ENCODE measurements at places on chromosomes 12 and 14. TPM values are rescaled to one million over a fixed set of nuclear protein-coding genes. Genes with fewer than 3 reads are reported as not detected.

DNA sequence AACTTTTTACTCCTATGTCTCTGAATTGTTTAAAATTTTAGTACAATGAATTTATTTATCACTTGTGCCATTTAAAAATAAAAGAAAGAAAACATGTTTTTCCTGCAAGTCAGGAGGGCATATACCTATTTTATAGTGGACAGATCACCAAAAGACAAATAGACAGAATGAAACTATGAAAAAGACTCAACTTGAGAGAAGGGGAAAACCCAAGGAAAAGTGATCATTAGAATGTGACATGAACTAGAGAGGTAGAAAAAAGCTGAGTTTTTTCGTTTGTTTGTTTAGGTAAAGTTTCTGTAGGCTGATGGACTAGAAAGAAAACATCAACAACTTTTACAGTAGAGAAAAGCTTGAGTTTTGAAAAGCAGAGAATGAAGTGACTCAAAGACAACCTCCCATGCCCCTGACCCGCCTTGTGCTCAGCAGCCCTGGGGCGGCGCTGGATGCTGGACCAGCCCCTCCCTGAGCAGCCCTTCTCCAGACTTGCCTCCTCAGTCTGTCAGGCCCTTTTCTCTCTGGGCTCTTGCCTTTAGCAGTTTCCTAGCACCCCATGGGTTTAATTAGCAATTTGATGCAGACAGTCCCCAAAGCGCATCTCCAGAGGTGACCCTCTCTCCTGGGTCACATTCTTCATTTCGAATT, 95.1 kb upstream of the ARID2 start:
- no peak for DNase-seq

DNA sequence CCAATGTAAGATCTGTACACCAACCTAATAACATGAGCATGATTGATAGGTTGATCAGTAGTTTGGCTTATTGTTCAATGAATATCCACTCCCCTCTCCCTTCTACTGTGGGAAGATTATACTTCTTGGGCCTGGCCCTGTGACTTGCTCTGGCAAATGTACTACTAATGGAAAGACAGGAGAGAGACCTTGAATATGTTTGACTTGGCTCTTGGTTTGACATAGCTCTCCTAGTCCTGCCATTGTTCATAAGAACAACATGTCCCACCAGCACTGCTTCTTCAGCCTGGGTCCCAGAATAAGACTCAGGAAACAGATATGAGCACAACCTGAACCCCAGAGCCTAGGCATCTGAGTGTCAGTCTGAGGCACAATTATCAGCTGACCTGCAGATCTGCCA, 112.8 kb upstream of the RESF1 start:
- no peak for DNase-seq

DNA sequence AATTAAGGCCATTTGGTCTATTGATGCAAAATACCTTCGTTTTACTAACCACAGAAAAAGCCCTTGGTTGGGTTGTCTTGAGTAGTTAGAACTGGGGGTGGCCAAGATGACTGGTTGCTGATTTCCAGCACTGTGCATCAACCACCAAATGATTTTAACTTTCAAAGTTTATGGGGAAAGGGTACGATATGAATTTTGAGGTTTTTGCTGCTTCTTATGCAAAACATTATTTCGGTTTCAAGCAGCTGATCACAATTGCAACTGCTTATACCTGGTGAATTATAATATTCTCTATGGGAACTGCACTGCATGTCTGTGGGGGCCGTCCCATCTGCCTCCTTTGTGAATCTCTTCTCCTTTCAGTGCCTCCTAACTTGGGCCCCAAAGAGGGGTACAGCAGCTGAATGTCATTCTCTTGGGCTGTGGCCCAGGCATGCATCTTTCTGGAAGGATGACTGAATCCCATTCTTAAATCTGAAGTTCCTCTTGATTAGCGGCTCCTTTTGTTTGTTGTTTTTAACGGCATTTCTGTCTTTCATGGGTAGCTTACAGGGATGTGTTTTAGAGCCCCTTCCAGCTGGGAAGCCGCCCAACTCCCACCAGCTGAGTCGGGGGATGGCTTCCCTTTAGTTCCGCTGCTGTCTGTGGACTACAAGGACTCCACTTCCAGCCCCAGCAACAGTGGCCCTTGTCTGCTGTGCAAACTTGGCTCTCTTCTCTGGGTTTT, 479.8 kb downstream of the ZFP36L1 start:
- DNase-seq: no peak

GRCh38 chr14:56894591-56894991, 84.3 kb upstream of the OTX2 start:
- DNase-seq: no peak

The TMEM119 gene
- polyA plus RNA-seq: 16.7 TPM

DNA sequence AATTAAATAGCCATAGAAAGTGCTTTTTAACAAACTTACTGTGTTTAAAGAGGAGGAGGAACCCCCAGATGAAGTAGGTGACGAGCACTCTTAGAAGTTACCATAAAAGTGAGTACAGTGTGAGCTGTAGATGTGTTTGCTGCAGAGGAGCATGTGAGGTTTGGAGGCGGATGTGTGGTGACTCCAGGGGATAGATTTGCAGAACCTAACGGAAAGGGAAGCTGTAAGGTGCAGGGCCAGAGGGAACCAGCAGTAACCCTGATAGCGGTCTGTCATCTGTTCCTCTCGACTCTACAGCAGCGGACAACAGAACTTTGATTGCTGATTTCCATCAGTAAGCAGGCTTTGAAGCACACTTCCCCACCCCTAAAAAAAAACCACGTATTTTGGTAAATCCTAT, 5.2 kb downstream of the CALM1 start:
- no peak for DNase-seq

The B4GALNT1 gene
- polyA plus RNA-seq: 0.94 TPM

The CTSG gene
- 0.57 TPM for polyA plus RNA-seq

The PROX2 gene
- polyA plus RNA-seq: 3.3 TPM

- no peak for DNase-seq
Observed at GRCh38 chr14:31582836-31583452, 21.7 kb downstream of the NUBPL start.

- no peak for DNase-seq
Observed at GRCh38 chr14:78106381-78106780, 63.8 kb upstream of the NRXN3 start.

DNA sequence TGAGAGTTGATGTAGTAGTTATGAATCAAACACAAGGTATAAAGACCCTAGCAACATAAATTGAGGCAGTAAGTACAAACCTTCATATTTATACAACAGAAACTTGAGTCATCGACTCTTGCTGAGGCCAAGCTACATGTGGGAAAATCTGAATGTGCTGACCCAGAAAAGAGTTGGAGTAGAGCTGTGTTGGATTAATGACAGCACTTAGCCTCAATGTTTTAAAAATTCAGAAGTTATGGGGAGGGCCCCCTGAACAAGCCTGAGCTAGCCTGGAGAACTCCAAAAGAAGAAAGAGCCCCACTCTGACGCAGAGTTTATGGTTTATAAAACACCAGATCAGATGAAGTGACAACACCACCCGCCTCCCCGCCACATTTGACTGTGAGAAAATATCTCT, 100.0 kb downstream of the DUSP6 start:
- DNase-seq: no peak

The AKAP3 gene
- 4.7 TPM for polyA plus RNA-seq

DNA sequence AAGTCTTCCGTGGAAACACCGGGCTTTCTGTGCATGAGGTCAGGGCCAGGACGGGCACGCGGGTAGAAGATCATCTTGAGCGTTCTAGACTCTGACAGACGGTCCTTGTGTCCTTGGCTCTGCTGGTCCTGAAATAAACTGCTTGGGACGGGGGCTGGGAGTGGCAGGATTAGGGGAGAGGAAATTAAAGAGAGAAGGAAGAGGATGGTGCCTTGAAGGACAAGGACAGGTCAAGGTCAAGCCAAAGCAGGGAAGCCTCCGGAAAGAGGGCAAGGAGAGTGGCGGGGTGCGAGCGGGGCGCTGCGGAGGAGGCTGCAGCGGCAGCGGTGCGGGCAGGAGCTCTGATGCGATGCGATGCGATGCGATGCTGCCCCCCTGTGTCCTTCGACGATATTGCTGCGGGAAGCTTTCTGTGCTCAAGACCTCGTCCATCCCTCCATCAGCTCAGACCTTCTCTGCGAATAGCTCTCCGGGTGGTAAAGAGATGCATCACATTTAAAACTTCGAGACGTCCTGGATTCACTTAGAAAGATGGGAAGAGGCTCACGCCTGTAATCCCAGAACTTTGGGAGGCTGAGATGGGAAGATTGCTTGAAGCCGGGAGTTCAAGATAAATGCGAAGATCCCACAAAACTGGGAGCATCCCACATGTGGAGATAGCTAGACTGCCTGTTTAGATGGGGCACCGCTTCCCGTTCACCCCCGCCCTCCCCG, 110.1 kb upstream of the TMEM132D start:
- DNase-seq: peak; percentile 72

DNA sequence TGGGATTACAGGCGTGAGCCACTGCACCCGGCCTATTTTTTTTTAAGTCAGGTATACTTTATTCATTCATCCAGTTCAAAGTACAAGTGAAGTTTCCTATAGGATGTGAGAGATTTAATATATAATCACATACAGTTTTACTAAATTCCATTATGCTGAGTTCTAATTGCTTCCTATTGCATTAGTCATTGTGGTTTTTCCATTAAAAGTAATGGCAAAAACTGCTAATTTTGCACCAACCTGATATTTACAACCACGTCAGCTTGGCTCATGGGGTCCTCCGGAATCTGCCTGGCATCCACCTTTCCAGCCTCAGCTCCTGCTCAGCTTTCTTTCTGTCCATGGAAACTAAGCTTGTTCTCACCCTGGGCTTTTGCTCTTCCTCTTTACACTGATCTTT, 67.0 kb upstream of the CSRP2 start:
- no peak for DNase-seq

The ORMDL2 gene
- 30.2 TPM for polyA plus RNA-seq

The SMAGP gene
- 23.9 TPM for polyA plus RNA-seq

The ZBTB42 gene
- polyA plus RNA-seq: 5.4 TPM

DNA sequence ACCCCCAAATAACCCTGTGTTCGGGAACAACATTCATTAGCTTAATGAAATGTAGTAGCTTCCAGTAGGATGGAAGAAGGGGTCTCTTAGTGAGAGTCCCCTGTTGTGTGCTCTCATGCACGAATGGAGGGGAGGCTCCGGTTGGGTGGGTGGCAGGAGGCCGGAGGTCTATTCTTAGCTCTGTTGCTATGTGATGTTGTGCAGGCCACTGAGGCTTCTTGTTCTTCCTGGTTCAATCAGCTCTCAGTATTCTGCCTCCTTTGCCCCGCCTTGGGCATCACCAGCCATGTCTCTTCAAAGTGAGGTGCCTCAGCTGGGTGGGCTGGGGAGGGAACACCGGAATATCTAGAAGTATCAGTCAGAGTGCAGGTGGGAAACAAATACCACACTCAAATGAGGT, 50.8 kb downstream of the KCNA1 start:
- peak; percentile 8 for DNase-seq

DNA sequence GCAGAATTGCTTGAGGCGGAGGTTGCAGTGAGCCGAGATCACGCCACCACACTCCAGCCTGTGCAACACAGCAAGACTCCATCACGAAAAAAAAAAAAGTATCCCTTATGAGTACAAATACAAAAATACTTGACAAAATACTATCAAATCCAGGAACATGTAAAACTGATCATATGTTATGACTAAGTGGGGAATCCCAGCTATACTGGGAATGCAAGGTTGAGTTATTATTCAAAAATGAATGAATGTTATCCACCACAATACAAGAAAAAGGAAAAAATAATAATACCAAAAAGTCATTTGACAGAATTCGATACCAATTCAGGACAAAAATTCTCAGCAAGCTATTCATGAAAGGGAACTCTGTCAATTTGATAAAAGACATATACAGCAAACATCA, 32.6 kb downstream of the MOK start:
- DNase-seq: no peak

The CSRNP2 gene
- polyA plus RNA-seq: 35.3 TPM

DNA sequence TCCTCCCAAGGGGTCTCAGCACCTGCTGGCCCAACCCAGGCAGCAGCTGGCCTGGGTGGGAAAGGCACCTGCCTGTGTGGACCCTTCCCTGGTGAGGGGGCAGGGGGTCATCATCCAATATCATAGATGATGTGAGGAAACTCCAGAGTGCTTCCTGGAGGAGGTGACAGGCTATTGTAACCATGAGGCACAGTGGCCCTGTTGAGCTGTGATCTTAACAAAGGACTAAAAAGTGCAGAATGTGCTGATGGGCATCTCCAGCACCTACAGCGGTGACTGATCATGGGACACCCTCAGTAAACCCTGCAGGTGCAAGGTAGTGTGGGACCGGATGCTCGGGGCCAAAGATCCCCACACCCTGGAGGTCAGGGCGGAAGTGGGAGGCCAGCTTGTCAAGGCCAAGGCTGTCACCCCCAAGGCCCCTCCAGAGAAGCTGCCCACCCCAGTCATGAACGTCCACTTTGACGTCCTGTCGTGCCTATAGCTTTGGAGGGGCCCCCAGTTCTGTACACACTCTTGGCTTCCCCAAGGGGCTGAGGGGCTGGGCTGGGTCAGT, 7.5 kb downstream of the MMP17 start:
- no peak for DNase-seq

- DNase-seq: no peak
Observed at GRCh38 chr14:91398707-91399106, 18.9 kb downstream of the CCDC88C start.

- no peak for DNase-seq
Observed at GRCh38 chr12:47730341-47730744, 5.1 kb upstream of the ENDOU start.

DNA sequence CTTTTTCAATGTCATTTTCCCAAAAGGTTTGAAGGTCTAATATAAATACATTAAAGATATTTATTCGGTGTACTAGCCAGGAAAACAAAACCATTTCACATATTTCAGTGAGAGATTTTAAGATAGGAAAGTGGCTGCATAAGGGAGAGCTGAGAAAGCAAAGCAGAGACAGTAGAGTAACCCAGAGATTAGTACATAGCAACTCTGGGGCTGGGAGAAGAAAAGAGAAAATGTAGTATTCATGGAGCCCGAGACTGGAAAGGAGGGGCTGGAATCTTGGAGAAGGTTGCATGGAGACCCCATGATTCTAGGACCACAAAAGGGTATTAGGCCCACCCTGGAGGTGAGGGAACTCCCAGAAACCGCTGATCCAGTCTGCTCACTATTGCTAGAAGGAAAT, 236.9 kb downstream of the PAWR start:
- DNase-seq: no peak

DNA sequence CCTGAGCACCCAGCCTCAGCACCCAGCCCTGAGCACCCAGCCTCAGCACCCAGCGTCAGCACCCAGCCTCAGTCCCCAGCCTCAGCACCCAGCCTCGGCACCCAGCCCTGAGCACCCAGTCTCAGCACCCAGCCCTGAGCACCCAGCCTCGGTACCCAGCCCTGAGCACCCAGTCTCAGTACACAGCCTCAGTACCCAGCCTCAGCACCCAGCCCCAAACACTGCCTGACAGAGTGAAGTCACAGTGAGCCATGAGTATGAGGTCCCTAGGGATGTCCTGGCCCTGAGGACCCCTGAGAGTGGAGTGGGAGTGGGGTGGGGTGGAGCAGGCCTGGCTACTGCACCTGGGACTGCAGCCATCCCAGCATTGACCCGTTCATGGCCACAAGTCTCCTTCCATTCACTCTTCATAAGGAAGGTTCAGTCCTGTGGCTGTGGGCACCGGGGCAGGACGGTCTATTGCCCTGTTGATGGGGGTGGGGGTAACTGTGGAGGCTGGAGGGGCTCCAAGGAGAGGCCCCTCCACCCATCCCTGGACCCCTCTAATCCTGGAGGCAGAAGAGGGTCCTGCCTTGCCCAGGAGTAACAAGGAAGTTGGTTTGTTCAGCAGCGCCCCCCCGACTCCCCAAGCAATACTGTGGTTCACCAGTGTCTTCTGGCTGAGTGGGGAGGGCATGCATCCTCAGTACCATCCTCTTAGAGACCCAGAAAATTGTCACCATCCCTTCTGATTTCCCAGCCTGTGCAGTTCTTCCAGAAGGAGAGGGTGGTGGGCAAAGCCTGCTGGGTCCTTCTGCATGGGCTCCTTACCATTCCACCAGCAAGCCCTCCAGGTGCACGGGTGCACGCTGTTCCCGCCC, 140.5 kb downstream of the ADGRD1 start:
- no peak for DNase-seq
